ENCODE measurements at places on chromosomes 3 and 15.

GRCh38 chr3:95437409-95437808 is 1374.5 kb downstream of the NSUN3 start:
- DNase-seq = no peak

- DNase-seq = no peak
Measured at GRCh38 chr3:46162975-46163555, 45.0 kb downstream of the CCR1 start.

DNA sequence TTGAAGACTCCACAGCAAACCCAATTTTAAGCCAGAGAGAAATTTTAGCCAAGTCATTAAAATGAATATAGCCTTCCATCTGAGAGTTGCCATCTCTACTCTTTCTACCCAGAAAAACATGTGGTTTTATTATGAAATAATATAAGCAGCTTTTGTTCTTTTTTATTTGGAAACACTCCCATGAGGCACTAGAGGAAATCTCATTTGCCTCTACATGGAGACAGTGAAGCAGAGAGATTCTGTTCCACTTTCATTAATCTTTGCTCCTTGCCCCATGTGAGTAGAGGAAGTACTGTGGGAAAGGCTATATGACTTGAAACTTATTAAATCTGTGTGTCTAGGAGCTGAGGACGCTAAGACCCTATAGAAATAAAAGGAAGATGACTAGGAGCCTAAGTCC is 111.1 kb downstream of the P3H2 start:
- no peak for DNase-seq

- no peak for DNase-seq
Measured at GRCh38 chr3:127408684-127409420, 121.0 kb upstream of the PRR20G start.

GRCh38 chr15:53209396-53210042 is 419.4 kb upstream of the ONECUT1 start:
- no peak for DNase-seq

DNA sequence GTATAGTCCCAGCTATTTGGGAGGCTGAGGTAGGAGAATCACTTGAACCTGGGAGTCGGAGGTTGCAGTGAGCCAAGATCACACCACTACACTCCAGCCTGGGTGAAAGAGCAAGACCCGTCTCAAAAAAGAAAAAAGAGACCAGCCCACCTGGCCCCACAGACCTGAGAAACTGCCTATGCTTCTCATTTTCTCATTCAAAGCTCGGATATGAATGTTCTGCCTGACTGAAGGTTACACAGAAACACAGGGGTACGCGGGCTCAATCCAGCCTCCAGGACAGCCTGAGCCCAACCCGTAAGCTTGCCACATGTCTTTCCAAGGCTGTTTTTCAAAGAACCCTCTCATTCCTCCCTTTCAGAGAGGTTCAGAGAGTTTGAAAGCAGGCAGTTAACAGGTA is 9.7 kb upstream of the LRRC15 start:
- DNase-seq = no peak

- peak; percentile 83 for DNase-seq
Measured at GRCh38 chr15:74995182-74995778, at the start of gene SCAMP5. TSS of gene SCAMP5 (plus strand) at chr15:74995563. CDS start at chr15:75011840, 16,277 bp downstream.
